ENCODE measurements at places on chromosomes 7 and 10.

DNA sequence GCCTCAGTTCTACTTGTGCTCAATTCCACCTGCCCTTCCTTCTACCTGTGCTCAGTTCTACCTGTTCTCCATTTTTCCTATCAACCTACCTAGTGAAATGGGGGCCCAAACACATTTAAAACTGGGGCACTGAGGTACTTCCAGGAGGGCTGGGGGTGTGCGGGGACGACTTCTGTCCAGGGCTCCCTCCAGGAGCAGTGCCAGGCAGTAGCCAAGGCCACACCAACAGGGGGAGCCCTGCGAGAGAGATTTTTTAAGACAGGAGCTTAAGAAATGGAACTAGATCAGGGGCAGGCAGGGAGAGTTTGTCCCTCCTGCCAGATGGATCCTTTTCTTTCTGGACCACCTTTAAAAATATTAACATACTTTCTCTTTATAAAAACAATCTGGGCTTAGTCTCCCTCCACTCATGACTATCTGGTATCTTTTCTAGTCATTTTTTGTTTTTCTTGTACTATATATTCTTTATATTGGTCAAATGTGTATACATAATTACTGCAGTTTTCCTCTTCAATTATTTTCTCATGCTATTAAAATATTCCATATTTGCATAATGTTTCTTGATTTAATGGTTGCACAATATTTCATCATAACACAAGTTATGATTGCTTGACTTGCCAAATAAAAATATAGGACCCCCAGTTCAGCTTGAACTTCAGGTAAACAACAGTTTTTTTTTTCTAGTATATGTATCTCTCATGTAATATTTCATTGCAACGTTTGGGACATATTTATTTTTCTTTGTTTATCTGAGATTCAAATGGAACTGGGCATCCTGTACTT is 47.3 kb upstream of the INSYN2A start:
- DNase-seq = no peak

DNA sequence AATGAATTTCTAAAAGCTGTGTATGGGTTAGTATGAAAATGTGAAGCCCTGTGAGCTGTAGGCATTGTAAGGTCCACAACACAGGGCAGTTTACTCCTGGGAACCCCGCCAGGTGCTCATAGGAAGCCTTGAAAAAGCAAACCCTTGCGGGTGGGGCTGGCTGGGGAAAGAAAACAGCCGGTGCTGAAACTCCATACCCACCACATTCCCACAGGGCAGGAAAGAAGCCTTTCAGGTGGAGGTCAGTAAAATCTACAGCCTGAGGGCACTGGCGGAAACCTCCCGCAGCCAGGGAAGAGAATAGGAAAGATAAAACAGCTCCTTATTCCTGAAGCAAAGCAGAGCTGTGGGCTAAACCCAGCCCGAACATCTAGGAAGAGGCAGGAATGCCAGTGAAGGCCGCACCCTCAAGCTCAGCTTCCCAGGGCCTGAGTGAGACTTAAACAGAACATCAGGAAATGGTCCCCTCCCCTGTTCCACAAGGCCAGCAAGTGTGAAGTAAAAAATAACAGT is 34.7 kb downstream of the PODXL start:
- DNase-seq = no peak

GRCh38 chr7:98230746-98231471 is 19.7 kb downstream of the BHLHA15 start:
- no peak for DNase-seq

DNA sequence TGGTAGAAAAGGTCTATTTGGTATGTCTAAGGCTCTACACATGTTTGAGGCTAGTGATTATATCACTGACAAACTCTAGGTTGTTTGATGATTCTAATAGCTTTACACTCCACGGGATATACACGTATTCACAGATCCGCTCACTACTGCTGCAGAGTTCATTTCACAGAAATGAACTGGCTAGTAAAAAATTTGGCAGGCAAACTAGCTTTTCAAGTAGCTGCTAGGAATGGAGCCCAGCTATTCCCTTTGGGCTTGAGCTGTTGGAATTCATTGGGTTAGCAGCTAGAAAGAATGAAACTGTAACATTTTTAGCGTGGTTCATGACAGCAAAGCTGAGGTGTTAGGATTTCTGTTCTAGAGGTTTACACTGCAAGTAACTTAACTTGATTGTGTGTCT is 37.6 kb downstream of the R3HCC1L start:
- DNase-seq = no peak

GRCh38 chr7:100568896-100569844 is 4.5 kb downstream of the SAP25 start:
- DNase-seq = no peak

- no peak for DNase-seq
Observed at GRCh38 chr10:31580646-31581045, 261.6 kb downstream of the ZEB1 start.

GRCh38 chr7:47488969-47489342 is 93.0 kb downstream of the TNS3 start:
- no peak for DNase-seq

DNA sequence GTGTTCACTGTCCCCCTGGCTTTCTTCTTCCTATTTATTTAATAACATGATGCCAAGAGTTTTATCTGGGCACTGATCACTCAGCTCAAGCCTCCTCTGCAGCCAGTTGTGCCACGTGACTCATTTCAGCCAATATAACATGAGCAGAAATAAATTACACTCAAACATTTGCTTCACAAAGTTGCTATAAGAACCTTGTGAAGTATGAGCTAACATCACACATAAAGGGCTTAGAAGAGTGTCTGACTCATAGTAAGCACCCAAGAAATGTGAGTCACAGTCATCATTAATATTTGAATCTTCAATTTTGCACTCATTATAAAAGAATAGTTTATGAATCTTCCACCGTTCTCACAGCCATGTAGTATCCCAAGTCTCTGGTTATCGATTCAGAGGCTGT is 414.6 kb upstream of the NPVF start:
- no peak for DNase-seq

- DNase-seq = no peak
Observed at GRCh38 chr7:135653340-135654080, 8.8 kb upstream of the STMP1 start.

DNA sequence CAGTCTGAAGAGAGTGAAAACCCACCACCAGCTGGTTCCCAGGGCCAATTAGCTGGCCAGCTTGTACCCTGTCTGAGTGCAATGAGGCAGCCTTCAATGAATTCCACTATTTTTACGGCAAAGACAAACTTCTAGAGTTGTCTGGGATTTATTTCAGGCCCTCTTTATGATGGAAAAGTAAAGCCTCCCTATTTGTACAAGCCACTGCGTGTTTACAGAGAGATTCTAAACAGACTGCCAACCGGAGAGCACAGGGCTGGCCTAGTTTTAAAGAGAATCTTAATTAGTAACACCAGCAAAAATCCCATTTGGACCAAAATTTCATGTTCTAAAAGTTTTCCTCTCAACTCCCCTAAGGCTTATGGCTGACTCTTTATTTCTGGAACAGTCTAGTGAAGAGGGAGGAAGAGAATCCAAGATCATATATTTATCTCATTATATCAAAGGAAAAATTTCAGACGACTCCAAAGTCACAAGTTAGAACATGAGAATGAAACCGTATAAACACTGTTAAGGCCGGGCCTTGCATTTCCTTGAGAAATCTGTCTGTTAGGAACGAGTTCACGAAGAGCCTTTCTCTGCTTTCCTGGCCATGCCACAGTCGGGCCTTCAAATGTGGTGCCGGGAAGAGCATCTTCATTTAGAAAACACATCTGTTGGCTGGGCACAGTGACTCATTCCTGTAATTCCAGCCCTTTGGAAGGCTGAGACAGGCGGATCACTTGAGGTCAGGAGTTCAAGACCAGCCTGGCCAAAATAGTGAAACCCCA is 724.6 kb upstream of the NRP1 start:
- DNase-seq = no peak

GRCh38 chr7:46150721-46151120 is 229.6 kb upstream of the IGFBP3 start:
- DNase-seq = no peak

GRCh38 chr7:150799156-150799555 is 1.0 kb downstream of the TMEM176B start:
- no peak for DNase-seq

- DNase-seq = no peak
Observed at GRCh38 chr7:128959296-128959695, 21.6 kb downstream of the IRF5 start.

GRCh38 chr10:107583974-107584373 is 419.5 kb upstream of the SORCS1 start:
- no peak for DNase-seq

GRCh38 chr7:26857506-26858240 is 6.7 kb downstream of the SKAP2 start:
- DNase-seq = no peak

- no peak for DNase-seq
Observed at GRCh38 chr10:84075226-84076046, 63.9 kb upstream of the GHITM start.

GRCh38 chr10:43174969-43175368 is 36.7 kb downstream of the CSGALNACT2 start:
- no peak for DNase-seq

- no peak for DNase-seq
Observed at GRCh38 chr7:142711746-142712616, 37.3 kb upstream of the PRSS1 start.

DNA sequence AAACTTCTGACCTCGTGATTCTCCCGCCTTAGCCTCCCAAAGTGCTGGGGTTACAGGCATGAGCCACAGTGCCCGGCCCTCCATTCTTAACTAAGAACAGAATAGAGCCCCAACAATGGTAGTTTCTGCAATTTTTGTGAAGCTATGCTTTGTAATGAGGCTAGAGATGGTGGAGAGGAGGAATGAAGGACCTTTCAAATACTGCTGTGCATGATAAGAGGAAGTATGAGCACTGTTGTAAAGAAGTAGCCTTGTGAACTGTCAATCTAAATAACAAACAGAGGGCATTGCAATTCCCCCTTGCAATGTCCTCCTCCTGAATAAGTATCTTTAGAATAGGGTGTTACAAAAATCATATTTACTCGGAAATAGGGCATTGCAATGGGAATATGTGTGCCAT is 70.2 kb downstream of the EVX1 start:
- DNase-seq = no peak

- DNase-seq = no peak
Observed at GRCh38 chr7:36795451-36796021, 71.2 kb upstream of the AOAH start.

DNA sequence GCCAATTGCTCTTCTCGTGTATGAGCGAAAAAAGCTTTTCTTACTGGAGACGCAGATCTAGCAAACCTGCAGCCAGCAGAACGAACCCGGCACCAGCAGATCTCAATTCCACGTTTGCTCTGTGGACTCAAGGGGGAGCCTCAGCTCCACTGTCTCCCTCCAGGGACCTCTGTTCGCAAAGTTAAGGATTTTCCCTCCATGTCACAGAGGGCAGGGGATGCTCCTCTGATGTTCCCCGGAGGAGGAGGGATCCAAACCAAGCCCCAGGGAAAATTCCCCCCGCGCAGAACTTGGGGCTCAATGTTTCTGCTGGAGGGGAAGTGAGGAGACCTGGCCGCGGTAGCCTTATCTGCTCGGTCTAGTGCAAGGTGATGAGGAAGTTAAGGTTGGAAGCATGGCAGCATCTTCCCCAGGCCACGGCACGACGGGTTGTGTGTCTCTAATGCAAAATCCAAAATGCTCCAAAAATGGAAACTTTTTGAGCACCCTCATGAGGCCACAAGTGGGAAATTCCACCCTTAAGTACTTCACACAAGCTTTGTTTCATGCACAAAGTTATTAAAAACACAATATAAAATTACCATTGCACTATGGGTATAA is 9.0 kb downstream of the IQCE start:
- DNase-seq = no peak

DNA sequence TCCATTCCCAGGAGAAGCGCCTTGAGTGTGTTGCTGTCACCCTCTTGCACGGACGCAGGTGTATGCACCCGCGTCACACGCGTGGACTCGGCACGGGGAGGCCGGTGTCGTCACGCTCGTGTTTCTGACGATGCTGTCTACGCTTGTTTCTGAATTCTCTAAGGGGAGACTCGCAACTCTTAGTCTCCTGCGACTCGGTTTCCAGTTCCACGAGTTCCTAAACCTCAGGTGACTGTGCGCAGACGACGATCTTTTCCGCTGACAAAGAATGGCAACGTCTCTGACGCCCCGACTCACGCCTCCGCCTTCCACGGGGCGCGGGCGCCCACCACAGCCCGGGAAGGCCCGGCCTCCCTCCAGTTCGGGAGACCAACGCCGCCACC is 579 bp downstream of the IDI1 start:
- no peak for DNase-seq

- DNase-seq = no peak
Observed at GRCh38 chr7:86411814-86412213, 231.9 kb upstream of the GRM3 start.

DNA sequence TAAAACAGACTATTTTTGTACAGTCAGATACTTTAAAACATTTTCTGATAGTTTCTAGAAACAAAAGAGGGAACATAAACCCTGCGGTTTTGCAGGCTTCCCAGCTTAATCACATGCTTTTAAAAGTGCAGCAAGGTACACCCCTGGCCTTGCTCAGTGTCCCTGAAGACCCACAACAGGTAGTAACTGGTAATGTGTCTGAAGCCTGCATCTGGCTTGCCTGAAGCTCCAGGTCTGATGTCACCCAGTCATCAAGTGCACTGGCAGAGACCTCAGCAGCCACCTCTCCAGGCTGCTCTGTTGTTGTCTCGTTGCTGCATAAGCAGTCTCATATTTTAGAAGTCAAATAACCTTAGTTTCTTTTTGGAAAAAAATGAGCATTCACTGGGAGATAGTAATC is 376.1 kb upstream of the MTPN start:
- DNase-seq = no peak

GRCh38 chr10:128553755-128554154 is 427.5 kb upstream of the MKI67 start:
- no peak for DNase-seq

GRCh38 chr7:158183431-158183830 is 404.2 kb downstream of the PTPRN2 start:
- no peak for DNase-seq

GRCh38 chr7:96831446-96831845 is 121.8 kb upstream of the SEM1 start:
- DNase-seq = no peak

DNA sequence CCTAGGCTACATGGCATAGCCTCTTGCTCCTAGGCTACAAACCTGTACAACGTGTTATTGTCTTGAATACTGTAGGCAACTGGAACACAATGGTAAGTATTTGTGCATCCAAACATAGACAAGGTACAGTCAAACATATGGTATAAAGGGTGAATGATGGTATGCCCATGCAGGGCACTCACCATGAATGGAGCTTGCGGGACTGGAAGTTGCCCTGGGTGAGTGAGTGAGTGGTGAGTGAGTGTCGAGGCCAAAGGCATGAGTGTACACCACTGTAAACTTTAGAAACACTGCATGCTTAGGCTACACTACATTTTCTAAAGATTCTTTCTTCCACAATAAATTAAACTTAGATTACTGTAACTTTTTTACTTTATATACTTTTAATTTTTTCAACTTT is 165.7 kb downstream of the PARD3 start:
- DNase-seq = no peak

DNA sequence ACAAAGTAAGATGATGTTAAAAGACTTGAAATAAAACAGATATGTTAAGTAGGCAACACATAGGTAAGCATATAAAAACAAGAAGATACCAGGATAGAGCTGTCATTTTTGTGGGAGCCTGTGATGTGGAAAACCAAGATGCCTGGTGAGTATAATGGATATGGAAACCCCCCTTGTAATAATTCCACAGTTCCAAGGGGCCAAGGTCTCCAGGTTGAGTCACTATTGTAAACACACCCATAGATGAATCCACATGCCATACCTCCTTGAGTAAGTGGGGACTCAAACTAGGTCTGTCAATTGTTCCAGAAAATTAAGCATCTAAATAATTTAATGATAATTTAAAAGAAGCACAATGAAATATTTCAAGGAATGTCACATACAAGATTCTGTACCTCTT is 15.9 kb downstream of the CAV1 start:
- no peak for DNase-seq

- no peak for DNase-seq
Observed at GRCh38 chr7:127824682-127825081, 172.7 kb downstream of the SND1 start.
